T-helper 17 cell (primary cell): ENCODE measurements at places on chromosomes 2 and 18. TPM values are rescaled to one million over a fixed set of nuclear protein-coding genes. Genes with fewer than 3 reads are reported as not detected.

- DNase-seq = no peak
These were observed 23.1 kb upstream of the SLC39A10 start for GRCh38 chr2:195633974-195634373.

DNA sequence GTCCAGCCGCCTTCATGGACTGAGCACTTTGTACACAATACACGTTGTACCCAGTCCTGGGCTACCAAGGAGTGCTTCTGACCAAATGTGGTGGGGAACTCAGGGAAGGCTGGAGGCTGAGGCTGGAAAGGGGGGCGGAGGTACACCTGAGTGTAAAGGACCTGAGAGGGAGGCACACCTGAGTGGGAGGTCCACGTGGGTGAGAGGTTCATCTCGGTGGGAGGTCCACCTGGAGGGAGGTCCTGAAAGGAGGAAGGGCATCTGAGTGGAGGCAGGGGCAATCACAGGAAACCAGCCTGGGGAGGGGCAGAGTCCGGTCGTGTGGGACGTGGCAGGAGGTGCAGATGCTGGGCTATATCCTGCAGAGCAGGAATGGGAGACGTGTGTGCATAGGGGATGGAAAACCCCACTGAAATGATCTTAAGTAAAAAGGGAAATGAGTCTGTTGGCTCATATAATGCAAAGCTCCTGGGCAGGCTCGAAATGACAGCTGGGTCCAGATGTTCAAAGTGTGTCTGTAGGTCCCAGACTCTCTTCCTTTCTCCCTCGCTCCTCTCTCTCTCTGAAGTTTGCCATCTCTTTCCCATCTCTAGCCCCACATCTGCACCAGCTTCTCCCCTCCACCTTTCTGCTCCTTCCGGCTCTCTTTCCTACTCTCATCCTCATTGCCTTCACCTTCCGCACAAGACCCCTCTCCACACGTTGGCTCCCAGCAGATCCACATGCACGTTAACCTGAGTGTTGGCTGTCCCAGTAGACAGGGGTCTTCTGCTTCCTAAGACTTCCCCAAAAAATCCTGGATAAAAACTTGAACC is 137.7 kb downstream of the PXDN start:
- no peak for DNase-seq

DNA sequence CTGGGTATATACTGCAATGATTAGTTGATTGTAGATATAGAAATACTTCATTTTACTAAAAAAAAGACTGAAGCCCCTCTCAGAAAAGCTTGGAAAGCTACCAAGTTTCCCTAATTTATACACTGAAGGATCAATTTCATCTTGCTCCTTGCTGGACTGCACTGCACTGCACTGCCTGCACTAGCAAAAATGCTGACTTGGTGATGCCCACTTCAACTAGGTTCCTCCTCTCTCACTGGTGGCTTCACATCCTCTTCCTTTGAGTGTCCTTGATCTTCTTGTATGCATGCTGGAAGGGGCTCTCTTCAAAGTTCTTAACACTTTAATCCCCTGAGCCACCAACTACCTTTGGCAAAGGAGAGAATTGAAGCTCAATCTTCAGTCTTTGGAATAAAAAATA is 31.7 kb upstream of the ITPRID2 start:
- DNase-seq = no peak

GRCh38 chr18:31219395-31219794 is 56.7 kb upstream of the DSC1 start:
- no peak for DNase-seq

DNA sequence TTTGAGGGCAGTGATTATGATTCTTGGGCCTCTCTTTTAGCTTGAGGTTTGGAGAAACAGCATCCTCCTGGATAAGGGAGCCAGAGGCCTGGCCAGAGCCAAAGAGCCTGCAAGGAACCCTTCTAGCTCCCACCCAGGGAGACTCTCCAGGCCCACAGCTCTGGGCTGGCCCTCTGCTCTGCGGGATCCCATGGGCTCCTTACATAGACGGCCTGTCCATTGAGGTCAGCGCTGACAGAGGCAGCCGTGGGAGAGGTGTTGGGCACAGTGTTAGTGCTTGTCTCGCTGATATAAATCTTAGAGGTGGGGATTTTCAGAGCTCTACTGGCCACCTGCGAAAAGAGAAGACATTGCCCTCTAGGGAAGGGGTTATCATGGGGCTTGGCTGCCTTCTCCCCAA is 67.2 kb downstream of the XDH start:
- DNase-seq = no peak

GRCh38 chr2:60109744-60110143 is 443.7 kb downstream of the BCL11A start:
- DNase-seq = no peak

DNA sequence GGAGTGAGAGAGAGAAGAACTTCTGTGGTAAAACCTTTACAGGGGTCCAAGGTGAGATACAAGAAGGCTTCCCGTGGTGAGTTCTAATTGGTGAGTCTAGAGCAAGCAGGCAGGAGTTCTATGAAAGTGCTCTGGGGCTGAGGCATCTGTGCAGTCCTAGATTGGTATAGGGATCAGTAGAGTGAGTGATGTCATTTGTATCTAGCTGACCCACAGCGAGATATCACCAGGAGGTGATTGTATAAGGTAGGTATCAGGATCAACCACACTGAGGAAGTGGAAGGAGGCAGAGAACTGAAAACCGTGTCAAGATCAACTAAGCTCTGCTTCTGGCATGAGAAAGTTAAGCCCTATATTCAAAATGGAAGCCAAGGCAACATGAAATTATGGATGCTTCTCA is 1648.9 kb upstream of the TMEFF2 start:
- no peak for DNase-seq

DNA sequence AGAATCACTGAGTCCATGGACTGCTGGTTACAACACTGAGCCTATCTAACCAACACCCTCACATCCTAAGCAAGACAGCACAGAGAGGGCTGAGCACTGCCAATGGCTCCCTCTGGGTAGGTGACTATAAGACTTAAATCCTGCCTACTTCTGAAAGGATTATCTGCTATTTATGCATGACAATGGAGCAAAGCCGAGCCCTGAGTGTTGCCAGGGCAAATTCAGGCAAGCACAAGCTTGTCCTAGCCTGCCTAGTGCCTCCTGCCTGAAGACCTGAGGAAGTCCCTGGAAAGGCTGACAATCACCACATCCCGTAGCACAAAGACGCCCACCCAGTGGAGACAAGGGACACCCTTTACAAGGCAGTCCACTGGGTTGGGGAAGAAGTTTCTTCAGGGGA is 129.7 kb downstream of the OSR1 start:
- no peak for DNase-seq

Gene CNTNAP5
- not detected for total RNA-seq

GRCh38 chr2:200159829-200160781 is 146.4 kb upstream of the SPATS2L start:
- DNase-seq = no peak

- DNase-seq = no peak
These were observed 8.4 kb downstream of the FBXO36 start for GRCh38 chr2:229930656-229931055.

- no peak for DNase-seq
These were observed 102.4 kb downstream of the COL3A1 start for GRCh38 chr2:189076572-189076971.

Gene EEF1B2
- 881 TPM for total RNA-seq

DNA sequence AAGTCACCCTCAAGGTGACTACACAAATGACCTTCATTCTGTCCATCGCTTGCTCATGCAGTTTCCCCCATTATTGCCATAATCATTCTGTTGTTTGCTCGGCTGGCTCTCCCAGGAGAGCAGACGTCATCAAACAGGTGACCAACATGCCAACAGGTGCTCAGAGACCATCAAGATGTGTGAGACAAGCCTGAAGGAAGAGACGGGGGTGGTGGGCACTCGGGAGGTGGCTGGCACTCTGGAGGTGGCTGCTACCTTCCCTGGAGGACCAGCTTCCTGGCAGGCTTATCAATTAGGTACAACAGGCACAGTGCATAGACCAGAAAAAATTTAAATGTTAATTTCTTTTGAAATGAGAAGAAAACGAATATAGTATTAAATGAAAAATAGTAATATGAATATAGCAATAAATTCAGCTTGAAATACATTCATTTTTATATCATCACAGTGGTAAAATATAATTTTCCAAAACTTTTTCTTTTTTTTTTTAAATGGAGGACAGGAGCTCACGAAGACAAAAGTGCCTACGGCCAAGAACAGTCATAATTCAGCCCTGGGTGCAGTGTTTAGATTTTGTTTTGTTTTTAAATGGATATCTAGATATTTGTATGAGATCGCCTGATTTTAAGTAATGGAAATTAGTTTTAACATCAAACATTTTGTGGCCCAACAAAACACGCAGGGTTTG is 16.9 kb upstream of the HAAO start:
- no peak for DNase-seq

Gene TEKT4
- total RNA-seq = not detected

Gene CHRND
- not detected for total RNA-seq

DNA sequence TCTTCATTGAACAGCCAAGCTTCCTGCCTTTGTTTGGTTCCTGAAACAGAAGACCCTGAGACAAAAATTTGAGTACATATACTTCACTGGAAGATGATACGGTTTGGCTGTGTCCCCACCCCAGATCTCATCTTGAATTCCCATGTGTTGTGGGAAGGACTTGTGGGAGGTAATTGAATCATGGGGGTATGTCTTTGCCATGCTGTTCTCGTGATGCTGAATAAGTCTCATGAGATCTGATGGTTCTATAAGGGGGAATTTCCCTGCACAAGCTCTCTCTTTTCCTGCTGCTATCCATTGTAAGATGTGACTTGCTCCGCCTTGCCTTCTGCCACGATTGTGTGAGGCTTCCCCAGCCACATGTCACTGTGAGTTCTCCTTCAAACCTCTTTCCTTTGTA is 76.5 kb downstream of the BABAM2 start:
- no peak for DNase-seq

DNA sequence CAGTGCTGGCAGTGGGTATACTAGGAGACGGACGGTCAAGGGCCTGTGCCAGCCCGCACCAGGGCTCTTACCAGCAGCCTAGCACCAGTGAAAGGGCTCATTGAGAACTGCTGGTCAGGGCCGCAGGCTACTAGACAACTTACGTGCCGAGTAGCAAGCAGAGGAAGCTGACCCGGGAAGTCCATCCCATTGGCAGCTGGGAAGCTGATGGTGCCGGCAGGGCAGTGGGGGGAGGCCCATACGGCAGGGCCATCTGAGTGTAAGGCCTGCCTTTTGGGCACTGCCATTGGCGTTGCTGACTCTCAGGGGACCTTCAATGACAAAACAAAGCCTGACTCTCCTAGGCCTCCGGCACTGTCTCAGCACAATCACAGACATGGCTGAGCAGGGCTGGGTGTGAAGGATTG is 20.6 kb downstream of the EFR3B start:
- DNase-seq = no peak

DNA sequence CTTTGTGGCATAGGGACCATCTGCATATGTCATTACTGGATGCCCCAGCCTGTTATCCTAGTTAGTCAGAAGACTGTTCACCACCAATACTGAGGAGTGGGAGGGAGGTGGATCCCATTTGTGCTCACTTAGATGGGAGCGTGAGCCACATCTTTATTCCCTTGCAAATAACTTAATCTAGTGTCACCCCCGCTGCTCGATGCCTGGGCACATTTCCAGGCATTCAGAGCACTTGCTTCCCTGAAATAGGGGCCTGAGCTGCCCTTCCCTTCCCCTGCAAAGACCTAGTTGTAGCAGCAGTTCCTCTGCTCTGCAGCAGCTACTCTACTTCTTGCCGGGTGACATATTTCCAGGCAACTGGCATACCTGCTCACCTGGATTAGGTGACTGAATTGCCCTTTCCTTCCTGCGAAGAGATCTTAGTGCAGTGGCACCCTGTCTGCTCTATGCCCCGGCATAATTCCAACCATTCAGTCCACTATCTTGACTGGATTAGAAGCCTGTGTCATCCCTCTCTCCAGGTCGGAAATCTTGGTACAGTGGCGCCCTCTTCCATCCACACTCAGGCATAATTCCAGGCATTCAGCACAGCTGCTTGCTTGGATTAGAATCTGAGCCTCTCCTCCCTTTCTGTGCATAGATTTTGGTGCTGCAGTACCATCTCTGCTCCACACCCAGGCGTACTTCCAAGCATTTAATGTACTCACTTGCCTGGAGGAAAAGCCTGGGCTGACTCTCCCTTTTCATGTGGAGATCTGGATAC is 1389.1 kb upstream of the TMEFF2 start:
- DNase-seq = no peak

DNA sequence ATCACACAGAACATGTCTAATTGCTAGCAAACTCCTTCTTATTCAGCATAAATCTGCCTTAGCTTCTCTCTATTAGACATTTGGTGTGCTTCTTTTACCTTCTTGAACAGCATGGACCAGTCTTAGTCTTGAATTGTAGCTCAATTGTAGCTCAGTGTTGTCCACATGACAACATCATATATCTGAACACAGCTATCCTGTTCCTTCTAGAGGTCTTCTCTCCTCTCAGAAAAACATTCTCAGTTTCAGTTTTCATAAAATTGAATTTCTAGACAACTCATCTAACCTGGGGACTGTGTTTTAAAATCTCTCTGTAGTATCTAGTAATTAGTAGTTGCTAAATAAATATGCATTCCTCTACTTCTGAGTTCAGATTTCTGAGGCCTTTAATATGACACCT is 47.6 kb downstream of the CPO start:
- DNase-seq = no peak

Gene COL3A1
- total RNA-seq = 0.12 TPM

- DNase-seq = no peak
These were observed 794.8 kb downstream of the SATB2 start for GRCh38 chr2:198662905-198663304.

GRCh38 chr18:36461551-36461987 is 164.1 kb downstream of the FHOD3 start:
- no peak for DNase-seq

GRCh38 chr2:181844551-181845290 is 46.8 kb upstream of the ITPRID2 start:
- no peak for DNase-seq

- no peak for DNase-seq
These were observed 26.8 kb upstream of the EPAS1 start for GRCh38 chr2:46270384-46270783.

Gene UGT1A8
- total RNA-seq = not detected
